ENCODE measurements at places on chromosomes 3 and 15. TPM values are rescaled to one million over a fixed set of nuclear protein-coding genes. Genes with fewer than 3 reads are reported as not detected.

DNA sequence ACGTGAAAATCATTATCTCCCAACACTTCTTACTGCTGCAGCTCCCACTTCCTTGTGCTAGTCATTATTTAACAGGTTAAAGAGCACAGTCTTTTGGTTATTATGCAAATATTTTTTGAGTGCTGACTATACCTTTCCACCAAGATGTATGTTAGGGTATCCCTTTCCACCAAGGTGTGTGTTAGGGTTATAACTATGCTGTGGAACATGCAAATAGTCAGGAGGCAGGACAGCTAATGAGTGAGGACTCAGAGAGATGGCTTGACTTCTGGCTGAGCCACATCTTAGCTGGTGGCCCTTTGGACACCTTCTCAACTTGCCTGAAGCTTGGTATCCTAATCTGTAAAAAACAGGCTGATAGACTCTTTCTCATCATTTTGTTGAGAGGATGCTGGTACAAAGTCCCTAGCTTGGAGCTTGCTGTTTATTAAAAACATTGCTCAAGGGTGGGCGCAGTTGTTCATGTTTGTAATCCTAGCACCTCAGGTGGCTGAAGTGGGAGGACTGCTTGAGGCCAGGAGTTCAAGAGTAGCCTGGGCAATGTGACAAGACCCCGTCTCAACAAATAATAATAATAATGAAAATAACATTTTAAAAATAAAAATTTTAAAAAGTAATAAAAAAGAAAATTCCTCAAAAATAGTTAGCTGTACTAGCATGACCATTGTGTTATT is 160.5 kb upstream of the ADAMTS9 start:
- no peak for DNase-seq

DNA sequence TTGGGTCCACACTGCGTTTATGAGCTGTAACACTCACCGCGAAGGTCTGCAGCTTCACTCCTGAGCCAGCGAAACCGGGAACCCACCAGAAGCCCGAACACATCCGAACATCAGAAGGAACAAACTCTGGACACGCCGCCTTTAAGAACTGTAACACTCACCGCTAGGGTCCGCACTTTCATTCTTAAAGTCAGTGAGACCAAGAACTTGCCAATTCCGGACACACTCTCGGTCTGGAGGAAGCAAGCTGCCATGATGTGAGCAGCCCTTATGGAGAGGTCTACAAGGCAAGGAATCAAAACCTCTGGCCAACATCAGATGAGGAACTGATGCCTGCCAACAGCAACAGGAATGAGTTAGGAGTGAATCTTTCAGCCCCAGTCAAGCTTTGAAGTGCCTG is 62.9 kb downstream of the SLC28A2 start:
- no peak for DNase-seq

GRCh38 chr3:101801174-101801573 is 22.2 kb downstream of the NXPE3 start:
- no peak for DNase-seq

CCR3 gene
- total RNA-seq, result not detected
